Activated CD4-positive, alpha-beta T cell treated with anti-CD3 and anti-CD28 coated beads, Interleukin-2, amount 10 ng/mL, durations not matched to agents 24 days and 14 days (primary cell): ENCODE measurements at places on chromosomes 16 and 17.

GRCh38 chr17:29141514-29141876 lies 38.7 kb downstream of the MYO18A start:
- peak; percentile 71 for DNase-seq
- H3K27me3 ChIP-seq = no peaks in the 10 kb centered on the region
- peaks cover 4% of the 10 kb centered on the region for H3K36me3 ChIP-seq
- peaks cover 66% of the 10 kb centered on the region for H3K4me1 ChIP-seq
- peak overlapping the region; percentile 88 for H3K4me3 ChIP-seq
- H3K27ac ChIP-seq = peak overlapping the region; percentile 96

DNA sequence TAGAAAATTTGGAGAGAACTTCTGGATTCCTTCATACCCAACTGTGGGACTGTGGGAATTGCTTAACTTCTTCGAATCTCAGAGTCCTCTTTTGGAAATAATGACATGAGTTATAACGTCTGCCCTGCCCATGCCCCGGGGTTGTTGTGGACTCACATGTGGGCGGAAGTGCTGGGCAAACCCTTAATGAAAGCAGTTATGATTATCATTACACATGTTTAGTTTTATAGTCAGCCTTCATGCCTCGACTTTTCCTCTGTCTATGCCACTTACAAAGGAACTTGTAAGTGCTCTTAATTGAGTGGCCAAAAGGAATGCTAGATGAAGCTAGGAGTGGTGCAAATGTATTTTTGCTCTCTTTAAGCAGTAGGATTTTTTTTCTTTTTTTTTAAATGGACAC lies 3.9 kb downstream of the KRT27 start:
- H3K4me3 ChIP-seq = no peak overlapping the region
- H3K4me1 ChIP-seq = no peaks in the 10 kb centered on the region
- H3K27me3 ChIP-seq = peaks cover 52% of the 10 kb centered on the region
- no peak for DNase-seq

- H3K4me3 ChIP-seq = no peak overlapping the region
- no peak overlapping the region for H3K27ac ChIP-seq
Measured at GRCh38 chr17:64331366-64331765, 59.3 kb downstream of the PECAM1 start.

- no peak for DNase-seq
- H3K36me3 ChIP-seq = no peaks in the 10 kb centered on the region
- peaks cover 60% of the 10 kb centered on the region for H3K27me3 ChIP-seq
- H3K27ac ChIP-seq = no peak overlapping the region
Measured at GRCh38 chr17:74645010-74645409, 21.5 kb upstream of the CD300E start.

- no peaks in the 10 kb centered on the region for H3K27me3 ChIP-seq
- DNase-seq = no peak
- H3K36me3 ChIP-seq = no peaks in the 10 kb centered on the region
- H3K4me3 ChIP-seq = no peak overlapping the region
- no peak overlapping the region for H3K27ac ChIP-seq
Measured at GRCh38 chr16:5451641-5452040, 354.0 kb upstream of the EEF2KMT start.

GRCh38 chr17:57927048-57927723 lies 28.0 kb downstream of the CUEDC1 start:
- H3K4me3 ChIP-seq = no peak overlapping the region
- DNase-seq = no peak
- no peak overlapping the region for H3K27ac ChIP-seq
- H3K36me3 ChIP-seq = no peaks in the 10 kb centered on the region

DNA sequence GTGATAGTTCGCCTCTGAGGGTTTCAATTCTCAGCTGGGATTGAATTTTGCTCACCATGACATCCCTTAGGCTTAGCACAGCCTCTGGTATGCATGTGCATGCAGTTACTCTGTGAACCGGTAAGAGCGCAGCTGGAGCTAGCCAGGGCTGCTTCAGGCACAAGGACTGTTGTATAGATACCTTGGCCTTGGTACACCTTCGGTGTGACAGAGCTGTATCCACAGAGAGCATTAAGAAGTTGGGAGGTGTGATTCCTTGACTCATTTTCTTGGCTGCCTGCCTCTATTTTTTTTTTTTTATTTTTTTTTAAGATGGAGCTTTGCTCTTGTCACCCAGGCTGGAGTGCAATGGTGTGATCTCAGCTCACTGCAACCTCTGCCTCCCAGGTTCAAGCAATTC lies 2.2 kb upstream of the NUTF2 start:
- H3K36me3 ChIP-seq = peaks cover 14% of the 10 kb centered on the region
- H3K27me3 ChIP-seq = no peaks in the 10 kb centered on the region
- H3K4me3 ChIP-seq = peak overlapping the region; percentile 88
- no peak for DNase-seq

- no peaks in the 10 kb centered on the region for H3K36me3 ChIP-seq
- no peak overlapping the region for H3K4me3 ChIP-seq
- H3K27me3 ChIP-seq = peaks cover 3% of the 10 kb centered on the region
- DNase-seq = no peak
- peaks cover 2% of the 10 kb centered on the region for H3K4me1 ChIP-seq
Measured at GRCh38 chr17:76686538-76687297, 24.0 kb downstream of the MXRA7 start.

DNA sequence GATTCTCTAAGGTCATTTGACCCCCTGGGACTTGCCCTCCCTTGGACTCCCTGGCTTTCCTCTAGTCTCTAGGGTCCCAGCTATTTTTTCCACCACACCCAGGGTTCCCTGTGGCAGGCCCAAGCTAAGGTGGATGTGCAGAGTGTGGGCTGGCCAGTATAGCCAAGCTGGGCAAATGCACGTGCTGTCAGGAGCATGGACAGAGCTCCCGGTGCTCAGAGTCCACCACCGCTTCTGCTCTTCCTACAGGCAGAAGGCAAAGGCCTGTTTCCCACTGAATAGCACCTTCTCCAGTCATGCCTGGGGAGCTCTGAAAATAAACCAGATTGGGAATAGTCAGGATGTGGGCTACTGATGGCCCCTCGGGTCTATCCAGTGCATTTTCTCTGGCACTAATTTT lies 53.3 kb downstream of the GNAO1 start:
- H3K27me3 ChIP-seq = peaks cover 19% of the 10 kb centered on the region
- no peak overlapping the region for H3K27ac ChIP-seq
- no peak for DNase-seq
- H3K4me1 ChIP-seq = peaks cover 6% of the 10 kb centered on the region

DNA sequence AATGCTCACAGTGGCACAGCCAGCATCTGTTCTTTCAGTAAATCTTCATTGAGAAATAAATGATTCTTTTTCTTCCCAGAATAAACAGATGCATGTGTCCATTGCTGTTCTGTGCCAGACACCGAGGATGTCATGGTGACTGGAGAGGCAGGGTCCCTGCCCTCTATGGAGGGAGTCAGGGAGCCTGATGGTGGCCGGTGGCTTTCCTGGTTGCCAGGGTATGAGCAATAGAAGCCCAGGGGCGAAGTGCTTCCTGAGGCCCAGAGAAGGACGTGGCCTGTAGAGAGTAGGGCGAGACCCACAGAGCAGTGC lies 29.9 kb upstream of the NUDT16L1 start:
- H3K4me1 ChIP-seq = peaks cover 47% of the 10 kb centered on the region
- no peaks in the 10 kb centered on the region for H3K27me3 ChIP-seq
- DNase-seq = no peak
- H3K36me3 ChIP-seq = peaks cover 25% of the 10 kb centered on the region

- no peaks in the 10 kb centered on the region for H3K27me3 ChIP-seq
- no peak overlapping the region for H3K4me3 ChIP-seq
- DNase-seq = no peak
- H3K36me3 ChIP-seq = no peaks in the 10 kb centered on the region
- no peaks in the 10 kb centered on the region for H3K4me1 ChIP-seq
- no peak overlapping the region for H3K27ac ChIP-seq
Measured at GRCh38 chr16:49800441-49800840, 55.5 kb downstream of the ZNF423 start.

GRCh38 chr17:81994593-81995462 lies 17.4 kb downstream of the ASPSCR1 start:
- DNase-seq = no peak
- no peak overlapping the region for H3K4me3 ChIP-seq
- no peaks in the 10 kb centered on the region for H3K4me1 ChIP-seq
- H3K27ac ChIP-seq = no peak overlapping the region
- H3K36me3 ChIP-seq = peaks cover 6% of the 10 kb centered on the region

DNA sequence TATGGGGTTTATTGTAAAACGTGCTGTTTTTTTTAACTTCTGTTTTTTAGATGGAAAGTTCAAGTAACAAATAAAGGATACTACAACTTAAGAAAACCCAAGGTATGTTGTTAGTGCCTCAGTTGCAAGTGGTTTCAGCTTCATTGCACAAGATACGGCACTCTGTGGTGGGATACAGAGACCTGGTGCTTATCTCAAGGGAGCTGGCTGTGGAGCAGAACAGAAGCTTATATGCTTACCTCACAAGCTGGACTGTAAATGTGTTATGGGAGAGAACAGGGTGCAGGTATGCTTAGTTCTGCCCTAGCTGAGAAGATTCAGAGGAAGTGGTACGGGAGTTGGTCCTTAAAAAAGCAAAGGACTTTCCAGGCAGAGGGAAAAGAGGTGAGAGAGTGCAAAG lies 15.2 kb downstream of the DGKE start:
- DNase-seq = peak; percentile 19
- no peak overlapping the region for H3K4me3 ChIP-seq
- no peaks in the 10 kb centered on the region for H3K4me1 ChIP-seq

DNA sequence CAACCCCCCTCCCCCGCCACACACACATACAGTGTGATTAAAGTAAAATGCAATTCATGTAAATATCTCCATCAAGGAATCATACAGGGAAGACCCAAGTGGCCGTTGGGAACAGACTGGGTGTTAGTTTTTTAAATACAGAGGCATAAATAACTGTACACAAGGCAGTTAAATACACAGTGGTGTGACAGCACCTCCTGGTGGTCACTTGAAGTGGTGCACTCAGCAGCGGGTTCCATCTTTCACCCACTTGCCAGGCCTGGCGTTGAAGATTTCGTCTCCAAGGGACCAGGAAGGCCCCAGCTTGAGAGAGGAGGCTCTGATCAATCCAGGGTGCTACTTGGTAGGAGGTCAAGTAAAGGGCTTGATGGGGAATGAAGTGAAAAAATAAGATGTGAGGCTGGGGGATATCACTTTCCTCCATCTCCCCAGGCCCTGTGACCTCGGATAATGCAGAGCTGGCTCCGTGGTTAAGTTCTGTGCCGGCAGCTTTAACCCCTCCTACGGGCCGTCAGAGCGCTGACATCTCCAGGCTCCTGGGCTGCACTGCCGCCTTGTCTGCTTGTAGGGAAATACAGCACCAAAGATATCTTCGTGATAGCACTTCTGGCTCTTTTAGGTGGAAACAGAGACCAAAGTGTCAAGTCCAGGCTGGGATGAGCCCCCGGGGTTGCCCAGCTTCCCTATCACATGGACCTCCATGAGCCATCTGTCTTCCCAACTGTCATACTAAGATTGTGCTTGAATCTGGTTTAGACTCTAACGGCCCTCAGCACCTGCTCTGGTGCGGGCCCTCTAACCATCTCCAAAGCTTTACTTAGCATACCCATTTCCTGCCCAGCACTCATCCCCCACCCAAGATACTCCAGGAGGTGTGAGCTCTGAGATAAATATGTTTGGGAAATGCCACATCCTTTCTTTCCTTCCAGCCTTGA lies 20.7 kb downstream of the LGALS9 start:
- peaks cover 11% of the 10 kb centered on the region for H3K4me1 ChIP-seq
- peak; percentile 92 for DNase-seq
- H3K27ac ChIP-seq = no peak overlapping the region
- H3K36me3 ChIP-seq = peaks cover 11% of the 10 kb centered on the region

DNA sequence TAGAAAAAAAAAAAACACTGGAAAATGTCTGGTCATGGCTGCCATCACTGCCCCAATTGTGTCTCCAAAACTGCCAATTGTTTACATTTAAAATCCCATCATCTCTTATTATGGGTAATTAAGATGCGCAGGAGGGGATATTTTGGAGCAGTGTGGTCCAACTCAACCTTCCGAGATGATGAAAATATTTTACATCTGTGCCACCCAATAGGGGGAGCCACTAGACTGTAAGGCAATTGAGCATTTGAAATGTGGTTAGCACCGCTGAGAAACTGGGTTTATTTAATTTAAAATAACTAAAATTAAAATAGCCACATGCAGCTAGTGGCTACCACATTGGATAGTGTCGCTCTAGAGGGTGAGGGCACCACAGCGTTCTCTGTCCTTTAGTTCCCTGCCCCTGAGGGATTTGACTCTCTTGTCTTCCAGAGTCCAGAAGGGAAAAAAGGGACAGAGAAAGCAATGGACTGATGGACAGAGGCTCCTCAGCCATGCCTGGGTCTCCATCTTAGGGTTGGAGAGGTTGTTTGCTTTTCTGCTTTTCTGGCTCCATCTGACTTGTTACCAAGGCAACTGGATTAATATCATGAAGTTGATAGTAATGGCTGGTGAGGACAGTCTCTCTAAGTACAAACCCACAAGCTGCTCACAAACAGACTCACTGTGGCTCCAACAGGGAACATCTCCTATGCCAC lies 3.5 kb downstream of the MPO start:
- H3K4me3 ChIP-seq = no peak overlapping the region
- H3K36me3 ChIP-seq = no peaks in the 10 kb centered on the region
- H3K27me3 ChIP-seq = peaks cover 19% of the 10 kb centered on the region
- no peak overlapping the region for H3K27ac ChIP-seq
- DNase-seq = peak; percentile 73

DNA sequence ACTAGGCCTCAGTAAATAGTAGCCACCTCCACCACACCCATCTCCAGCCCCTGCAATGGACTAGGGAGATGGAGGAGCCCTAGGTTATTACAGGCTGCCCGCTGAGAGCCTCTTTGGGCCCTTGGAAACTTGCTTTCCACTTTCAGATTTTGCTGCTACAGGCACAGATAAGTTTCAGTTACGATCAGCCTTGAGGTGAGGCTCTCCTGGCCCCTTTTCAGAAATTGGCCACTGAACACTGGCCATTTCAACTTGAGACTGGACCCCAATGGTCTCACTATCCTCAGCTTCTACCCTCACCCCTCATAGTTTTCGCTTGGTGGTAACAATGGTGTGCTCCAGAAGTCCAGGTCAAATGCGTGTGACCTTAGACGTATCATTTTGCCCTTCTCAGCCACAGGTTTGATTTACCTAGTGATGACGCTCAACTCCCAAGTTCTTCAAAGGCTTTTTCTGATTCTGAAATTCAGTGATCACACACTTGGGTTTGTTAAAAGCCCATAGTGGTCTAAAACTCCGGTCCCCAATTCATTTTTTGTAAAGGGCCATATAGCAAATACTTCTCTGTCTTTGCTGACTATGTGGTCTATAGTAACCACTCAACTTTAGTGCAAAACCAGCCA lies 1.0 kb downstream of the PMM2 start:
- peak overlapping the region; percentile 95 for H3K27ac ChIP-seq
- peak overlapping the region; percentile 98 for H3K4me3 ChIP-seq
- peaks cover 40% of the 10 kb centered on the region for H3K36me3 ChIP-seq
- peak; percentile 68 for DNase-seq
- H3K4me1 ChIP-seq = peaks cover 27% of the 10 kb centered on the region

DNA sequence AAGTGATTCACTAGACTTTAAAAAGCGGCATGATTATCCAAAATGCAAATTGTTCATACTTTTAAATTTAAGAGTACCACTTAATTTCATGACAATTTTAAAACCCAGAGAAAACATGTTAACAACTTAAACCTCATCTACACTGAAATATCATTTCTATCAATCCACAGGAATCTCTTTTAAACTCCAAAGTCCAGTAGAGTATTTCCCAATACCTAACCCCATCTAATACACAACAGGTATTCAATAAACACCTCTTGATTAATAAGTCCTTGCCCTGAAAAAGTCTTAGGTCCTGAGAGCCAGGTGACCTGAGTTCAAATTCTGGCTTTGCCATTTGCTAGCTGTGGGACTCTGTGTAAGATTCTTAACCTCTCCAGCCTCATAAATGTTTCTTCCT lies 14.7 kb downstream of the CEP20 start:
- no peak for DNase-seq
- H3K36me3 ChIP-seq = peaks cover 40% of the 10 kb centered on the region
- H3K27ac ChIP-seq = no peak overlapping the region
- H3K27me3 ChIP-seq = no peaks in the 10 kb centered on the region
- peaks cover 4% of the 10 kb centered on the region for H3K4me1 ChIP-seq
- no peak overlapping the region for H3K4me3 ChIP-seq
